ENCODE measurements at places on chromosomes 11 and 22.

DNA sequence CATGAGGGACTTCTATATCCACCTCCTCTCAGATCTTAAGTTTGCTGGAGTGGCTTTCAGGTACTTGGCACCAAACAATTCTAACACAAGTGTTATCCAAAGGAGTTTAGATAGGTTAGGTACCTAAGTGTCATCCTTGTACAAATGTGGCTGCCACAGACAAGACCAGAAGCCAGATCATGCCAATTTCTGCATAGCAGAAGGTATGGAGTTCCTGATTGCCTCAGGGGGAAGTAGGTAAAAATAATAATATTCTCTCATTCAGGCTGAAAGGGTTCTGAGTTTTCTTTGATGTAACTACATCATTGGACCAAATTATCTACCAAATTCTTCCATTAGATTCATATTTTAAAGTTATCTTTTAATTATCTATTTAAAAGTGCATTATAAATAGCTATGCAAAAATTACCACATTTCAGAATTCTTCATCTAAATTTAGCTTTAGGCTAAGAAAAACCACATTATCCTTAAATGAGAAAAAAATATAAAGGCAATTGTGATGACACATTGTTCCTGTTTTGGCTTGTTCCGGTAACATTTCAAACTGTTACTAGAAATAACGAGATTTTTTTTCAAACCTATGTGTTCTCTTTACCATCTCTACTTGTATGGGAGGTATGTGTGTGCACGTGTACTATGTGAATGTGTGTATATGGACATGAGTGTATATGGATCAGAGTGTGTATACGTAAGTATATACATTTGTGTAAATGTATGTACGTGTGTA is 66.2 kb upstream of the POU2AF2 start:
- no peak for DNase-seq

GRCh38 chr11:93490996-93491618 is 52.1 kb downstream of the SMCO4 start:
- DNase-seq = no peak

- DNase-seq = peak; percentile 74
These were observed 13.1 kb downstream of the EEF1G start for GRCh38 chr11:62560566-62561103.

DNA sequence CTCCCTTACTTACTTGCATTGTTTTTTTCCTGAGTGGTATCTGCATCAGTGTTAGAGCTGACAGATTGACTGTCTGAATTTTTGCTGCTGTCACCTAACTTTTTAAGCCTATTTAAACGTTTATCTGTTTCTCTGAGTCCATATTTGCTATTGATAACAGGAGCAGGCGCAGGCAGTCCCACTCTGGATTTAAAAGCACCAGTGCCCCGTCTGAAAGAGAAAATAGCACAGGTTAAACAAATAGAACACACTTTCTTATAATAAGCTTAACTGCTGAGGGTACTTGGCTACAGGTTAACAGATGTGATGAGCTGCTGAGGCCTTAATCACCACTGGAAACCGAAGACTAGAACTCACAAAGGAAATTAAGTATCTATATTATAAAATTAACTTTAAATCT is 45.8 kb upstream of the CHKA start:
- DNase-seq = no peak

DNA sequence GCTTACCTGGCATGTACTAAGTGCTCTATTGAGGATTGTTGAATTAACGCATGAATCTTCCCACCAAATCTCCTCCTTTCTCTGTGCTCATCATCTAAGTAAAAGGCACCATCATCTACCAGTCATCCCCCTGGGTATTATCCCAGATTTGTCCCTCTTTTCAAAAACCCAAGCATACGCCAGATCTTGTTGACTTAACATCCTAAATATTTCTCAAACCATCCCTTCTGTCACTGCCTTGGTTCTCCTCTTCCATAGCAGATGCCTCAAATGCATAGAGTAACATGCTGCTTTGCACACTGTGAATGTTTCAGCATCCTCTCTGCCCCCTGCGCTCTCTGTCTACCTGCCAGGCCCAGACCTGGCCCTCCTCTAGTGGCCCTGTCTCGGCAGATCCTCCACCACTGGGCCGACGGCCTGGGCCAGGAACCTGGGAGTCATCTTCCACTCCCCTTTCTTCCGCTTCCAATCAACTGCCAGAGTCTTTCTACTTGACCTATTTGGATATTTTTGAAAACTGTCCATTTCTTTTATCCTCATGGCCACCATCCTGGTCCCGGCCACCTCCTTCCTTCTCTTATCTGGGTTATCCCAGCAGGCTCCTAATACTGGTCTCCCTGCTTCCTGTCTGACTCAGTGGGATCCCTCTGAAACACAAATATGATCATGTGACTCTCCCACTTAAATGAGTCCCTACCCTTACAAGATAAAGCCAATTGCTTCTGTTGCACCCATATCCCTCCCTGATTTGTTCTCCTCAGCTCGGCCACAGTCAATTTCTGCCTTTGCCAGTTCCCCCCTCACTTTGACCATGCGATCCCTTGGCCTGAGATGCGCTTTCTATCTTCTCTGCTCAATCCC is 3.4 kb upstream of the TAB1 start:
- DNase-seq = no peak

- no peak for DNase-seq
These were observed 114.0 kb downstream of the GRIK4 start for GRCh38 chr11:120625565-120625964.

GRCh38 chr22:35972559-35972958 is 56.1 kb downstream of the RBFOX2 start:
- DNase-seq = no peak

DNA sequence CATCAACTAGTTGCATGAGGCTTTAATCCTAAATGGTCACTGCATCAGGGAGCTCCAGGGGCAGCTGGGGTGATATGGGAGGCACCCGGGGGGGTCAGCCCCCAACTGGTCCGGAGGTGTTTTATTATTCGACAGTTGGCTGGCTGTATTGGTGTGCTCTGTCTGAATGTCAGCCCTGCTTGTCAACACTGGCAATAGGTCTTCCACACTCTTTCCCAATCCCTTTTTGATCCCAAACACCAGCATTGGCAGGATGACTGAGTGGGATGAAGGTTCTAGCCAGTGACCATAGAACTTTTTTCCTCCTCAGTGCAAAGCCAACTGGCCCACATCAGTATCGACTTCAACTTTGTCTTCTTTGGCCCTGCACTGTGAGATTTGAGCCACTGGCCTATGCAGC is 8.9 kb upstream of the LDLRAD3 start:
- DNase-seq = no peak

- DNase-seq = no peak
These were observed 24.9 kb upstream of the GNAZ start for GRCh38 chr22:23045461-23045860.

DNA sequence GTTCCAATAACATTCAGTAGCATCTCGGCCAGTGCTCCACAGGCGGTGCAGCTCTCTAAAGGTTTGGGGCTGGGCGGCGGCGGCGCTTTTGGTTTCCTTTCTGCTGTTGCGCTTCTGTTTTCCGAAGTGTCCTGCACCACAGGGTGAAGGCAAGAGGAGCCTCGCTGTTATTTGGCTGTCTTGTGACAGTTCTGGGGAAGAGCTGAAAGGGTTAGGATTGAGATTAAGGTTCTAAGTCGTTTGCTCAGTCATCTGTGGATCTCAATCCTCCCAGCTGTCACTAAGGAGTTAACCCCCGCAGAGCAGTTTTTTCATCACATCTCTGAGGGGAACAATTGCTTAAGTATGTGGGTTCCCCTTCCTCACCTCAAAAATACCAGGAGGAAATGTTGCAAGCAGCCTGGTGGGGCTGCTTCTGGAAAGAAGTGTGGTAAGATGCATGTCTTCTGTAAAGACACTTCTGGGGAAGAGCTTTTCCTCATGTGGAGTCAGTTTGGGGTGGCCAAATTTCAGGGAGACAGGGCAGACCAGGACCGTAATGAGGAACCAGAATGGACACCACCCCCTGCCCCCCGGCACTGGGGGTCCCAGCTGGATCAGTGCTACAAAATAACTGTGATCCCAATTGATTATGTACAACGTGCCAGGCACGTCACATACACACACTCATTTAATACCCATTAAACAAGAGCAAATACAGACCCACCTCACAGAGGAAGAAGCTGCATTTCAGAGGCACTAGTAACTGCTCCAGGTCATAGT is 14.2 kb downstream of the TMEM121B start:
- no peak for DNase-seq

Data from activated CD4-positive, alpha-beta T cell treated with anti-CD3 and anti-CD28 coated beads for 1 hour (primary cell).